Bronchial epithelial cell (primary cell): ENCODE measurements at places on chromosomes 6 and 20.

DNA sequence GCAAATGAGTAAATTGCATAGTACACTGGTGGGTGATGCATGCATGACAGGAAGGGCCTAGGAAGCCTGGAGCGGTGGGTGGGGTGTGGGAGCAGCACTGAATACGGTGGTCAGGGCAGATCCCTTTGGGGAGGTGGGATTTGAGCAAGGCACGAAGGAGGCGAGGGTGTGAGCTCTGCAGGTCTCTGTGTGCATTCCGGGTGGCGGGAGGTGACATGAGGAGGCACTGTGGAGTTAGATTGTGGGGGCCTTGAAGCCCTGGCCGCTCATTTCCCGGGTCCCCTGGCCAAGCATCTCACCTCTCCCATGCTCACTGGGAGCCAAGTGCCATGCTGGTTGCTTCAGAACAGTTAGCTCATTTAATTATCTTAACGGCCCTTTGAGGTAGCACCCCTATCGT lies 6.2 kb upstream of the SPDEF start:
- DNase-seq: no peak

DNA sequence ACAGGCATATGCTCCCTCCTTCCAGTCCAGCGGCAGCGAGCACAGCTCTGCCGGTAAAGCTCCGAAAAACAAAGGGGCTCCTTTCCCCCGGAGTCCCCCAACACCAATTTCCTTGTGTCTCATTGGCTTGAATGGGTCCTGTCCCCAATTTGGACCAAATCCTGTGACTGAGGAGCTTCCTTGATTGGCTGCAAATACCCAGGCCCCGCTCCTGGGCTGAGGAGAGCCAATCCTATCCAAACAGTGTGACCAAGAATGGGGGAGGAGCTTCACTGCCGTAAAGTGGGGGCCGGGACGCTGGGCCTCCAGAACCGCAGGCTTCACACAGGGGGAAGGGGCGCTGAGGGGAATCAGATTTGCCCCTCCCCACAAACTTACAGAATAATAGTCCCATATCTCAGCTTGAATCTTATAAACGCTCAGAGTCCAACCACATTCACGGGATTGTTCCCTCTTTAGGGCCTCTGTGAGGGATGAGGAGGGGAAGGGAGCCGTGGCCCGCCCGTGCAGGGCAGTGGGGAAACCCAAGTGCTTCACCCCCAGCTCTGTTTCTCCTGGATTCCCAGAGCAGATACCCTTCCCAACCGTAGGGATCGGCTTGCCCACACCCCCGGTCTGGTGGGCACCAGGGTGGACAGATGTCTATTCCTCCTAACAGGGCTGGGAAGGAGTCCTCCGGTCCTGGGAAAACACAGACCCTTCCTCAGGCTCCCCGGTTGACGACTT lies 141.0 kb upstream of the MLN start:
- DNase-seq: no peak

- no peak for DNase-seq
Measured at GRCh38 chr20:63864545-63864977, 509 bp upstream of the TPD52L2 start.

DNA sequence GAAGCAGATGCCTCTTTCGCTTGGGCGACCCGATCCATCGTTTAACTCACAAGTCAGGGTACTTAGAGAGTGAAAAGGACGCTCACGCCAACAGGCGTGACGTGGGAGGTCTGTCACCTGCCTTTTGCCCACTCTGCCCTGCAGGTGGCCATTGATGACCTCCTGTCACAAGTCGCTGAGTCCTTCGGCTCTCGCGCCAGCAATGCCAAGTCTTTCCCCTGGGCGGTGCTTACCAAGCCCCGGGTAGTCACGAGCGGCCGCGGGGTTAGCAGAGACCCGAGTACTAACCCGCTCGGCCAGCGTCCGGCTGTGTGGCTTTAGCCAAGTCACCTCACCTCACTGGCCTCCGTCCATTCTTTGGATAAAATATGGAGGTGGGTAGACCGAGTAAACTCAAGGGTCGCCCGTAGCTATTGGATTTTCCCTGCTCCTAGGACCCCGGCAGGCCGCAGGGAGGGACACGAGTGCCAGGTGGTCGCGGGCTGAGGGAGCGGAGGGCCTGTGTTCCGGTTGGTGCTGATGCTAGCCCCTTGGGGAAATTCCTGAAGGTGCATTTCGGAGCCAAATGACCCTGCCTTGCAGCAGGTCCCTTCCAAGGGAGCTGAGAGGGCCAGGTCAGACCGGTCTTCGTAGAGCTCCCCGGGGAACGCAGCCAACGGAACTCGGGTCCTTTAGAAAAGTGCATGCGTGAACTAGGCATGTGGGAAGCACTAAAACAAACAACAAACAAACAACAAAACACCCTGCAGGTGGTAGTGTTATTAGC lies 668 bp downstream of the PKIB start:
- DNase-seq: peak; percentile 27

- no peak for DNase-seq
Measured at GRCh38 chr20:62480318-62480717, 4.5 kb upstream of the GATA5 start.

DNA sequence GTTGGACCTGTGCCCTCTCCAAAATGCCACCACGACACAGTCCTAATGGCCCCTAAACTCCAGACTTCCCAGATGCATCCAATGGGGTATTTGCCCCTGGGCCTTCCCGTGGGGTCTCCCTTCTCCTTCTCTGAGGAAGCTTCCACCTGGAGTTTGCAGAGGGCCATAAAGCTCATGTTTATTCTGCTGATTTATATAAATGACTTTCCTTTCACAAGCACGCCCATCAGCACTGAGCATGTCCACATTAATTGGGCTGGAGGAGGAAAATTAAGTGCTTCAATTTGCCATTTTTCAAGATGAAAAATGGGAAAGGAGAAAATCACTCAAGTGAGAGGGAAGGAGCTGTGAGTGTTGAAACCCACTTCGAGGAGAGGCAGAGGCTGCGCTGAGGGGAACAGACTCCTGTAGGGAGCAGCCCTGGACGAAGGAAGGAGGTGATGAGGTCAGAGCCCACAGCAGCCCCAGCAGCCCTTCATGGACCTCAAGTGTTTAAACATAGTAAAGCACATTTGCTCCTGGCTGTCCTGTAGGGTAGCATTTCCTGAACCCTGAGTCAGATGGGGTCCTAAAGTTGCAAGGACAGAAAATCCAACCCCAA lies 434.9 kb upstream of the SULF2 start:
- no peak for DNase-seq

DNA sequence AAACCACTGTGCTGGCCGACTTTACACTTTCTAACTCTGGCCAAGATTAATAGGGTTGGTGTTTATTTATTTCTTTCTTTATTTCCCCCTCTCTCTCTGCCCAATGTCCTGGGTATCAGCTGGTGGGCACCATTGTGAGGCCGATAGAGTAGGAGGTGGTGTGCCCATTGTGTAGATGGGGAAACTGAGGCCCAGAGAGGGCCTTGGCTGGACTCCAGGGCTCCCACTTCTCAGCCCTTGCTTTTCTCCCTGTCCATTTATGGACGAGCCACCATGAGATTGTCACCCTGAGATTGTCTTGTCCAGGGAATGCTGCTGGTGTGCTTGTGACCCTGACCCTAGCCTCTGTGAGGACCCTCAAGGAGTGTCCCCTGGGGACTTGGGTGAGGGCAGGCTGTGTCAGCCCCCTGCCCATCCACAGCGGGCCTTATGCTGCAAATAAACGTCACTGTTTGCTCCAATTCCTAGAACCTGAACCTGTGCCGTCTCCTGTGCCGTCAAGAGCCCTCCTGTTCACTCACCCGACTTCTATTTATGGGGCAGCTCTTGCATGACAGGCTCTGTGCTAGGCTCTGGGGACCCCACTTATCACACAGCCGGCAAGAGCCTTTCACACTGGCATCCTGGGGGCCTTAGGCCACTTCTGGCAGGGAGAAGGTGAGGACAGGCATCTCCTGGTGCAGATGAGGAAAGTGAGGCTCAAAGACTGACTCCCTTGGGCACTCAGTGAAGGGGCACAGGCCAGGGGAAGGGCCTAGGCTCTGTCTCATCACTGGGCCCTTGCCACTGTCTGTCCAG lies 24.8 kb downstream of the SUN5 start:
- DNase-seq: no peak

DNA sequence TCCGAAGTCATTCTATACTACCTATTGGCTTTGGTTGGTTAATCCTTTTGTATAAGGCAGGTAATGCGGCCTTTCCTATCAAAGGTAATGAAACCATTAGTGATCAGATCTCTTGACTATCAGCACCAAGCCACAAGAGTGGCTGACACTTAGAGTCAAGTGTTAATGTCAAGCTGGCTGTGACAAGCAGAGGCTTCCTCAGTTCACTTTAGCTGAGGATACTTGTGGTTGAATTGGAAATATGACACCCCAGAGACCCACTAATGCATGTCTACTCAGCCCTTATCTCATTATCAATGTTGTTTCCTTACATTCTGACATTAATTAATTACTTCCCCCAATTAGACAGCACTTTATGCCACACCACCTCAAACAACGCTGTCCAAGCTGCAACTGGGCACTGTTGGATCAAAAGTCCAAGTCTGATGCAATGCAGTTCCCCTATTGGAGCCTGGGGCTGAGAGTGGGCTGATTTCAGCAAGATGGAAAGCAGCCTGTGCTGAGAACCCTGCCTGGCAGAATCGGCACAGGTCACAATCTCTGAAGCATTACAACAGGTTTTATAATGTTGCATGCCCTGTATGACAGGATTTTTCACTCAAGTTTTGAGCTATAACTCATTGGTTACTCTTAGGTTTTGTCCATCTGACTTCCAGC lies 273.5 kb downstream of the COL12A1 start:
- no peak for DNase-seq

DNA sequence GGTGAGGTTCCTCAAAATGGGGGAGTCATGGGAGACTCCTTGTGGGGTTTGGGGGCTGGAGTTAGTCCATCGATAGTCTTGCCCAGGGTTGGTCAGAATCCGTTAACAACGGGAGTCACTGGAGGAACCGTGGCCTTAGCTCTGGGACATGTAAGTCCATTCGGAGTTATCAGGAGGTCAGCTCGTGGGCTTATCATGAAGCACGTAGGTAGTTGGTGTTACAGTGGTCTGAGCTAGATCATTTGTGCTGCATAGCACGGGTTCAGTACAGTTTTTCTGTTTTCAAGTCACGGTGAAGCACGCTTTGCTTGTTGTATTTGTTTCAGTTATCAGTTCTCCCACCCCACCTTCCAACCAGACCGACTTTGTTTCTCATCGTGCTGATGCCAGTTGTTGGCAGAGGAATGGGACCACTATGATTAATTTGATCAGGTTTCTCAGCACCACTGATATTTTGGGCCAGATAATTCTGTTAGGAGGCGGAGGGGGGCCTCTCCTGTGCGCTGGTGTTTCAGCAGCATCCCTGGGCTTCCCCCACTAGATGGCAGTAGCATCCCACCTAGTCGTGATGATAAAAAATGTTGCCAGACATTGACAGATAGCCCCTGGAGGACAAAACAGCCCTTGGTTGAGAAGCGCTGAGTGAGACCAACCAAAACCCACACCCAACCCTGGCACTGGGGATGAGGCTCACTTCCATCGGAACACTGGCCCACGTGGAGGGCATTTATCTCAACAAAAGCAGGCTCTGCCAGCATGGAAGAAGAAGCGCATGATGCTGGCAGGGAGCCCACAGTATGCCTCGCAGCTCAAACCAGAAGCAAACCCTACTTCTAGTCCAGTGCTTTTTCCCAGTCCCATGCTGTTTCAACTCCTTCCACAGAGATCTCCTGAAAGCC lies 2.2 kb upstream of the APMAP start:
- peak; percentile 54 for DNase-seq

- no peak for DNase-seq
Measured at GRCh38 chr6:170147832-170148708, 142.8 kb downstream of the DLL1 start.

- DNase-seq: peak; percentile 72
Measured at GRCh38 chr20:6051505-6051904, 2.4 kb downstream of the LRRN4 start.

DNA sequence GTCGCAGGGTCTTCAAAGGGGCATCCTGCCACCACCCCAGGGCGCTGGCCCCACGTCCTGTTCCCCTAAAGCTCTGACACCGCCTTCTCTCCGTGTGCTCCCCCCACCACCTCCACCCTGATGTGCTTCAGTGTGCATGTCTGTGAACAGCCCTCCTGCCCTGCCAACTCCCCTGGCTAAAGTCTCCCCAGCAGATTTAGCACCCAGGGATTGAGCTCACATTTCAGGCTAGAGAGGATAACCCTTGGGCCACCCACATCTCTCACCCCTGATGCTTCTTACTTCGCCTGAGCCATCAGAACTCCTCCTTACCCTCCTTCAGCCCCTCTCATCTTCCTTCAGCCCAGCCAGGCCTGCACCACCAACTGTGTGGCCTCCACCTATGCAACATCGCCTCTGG lies 7.5 kb downstream of the TMEM151B start:
- no peak for DNase-seq

DNA sequence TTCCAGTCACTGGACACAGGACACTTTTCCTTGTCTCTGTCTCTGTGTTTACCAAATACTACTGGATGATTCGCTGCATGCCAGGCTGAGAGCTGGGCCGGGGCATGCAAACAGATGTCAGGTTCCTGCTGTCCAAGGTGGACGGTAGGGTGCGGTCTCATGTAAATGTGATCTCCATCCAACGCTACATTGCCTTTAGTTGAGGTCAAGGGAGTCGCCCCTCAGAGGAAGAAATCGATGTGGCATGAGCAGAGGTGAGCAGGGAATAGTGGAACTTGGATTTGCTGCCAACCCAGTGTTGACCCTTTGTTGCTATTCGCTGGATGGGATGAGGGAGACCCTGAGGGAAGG lies 9.8 kb upstream of the TOX2 start:
- DNase-seq: no peak

DNA sequence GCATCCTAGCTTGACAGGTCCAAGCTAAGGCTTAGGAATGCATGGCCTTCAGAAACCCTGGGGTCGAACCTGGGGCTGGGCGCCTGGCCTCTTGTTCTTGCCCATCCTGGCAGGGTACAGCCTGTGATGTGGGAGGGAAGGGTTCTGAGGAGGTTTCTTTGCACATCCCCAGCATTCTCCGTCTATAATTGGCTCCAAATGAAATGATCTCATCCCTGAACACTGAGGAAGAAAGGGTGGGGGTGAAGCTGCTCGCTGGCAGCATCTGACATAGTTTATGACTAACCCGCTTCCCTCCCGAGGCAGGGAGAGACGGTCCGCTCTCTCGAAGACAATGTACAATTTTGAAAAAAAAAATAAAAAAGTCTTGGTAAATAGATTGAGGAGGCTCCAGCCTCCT lies 67.1 kb upstream of the ZNFX1 start:
- DNase-seq: peak; percentile 64

- DNase-seq: no peak
Measured at GRCh38 chr6:15672291-15672690, 9.5 kb upstream of the DTNBP1 start.

- no peak for DNase-seq
Measured at GRCh38 chr6:168170841-168171601, 92.0 kb upstream of the FRMD1 start.

GRCh38 chr6:151963001-151963400 lies 155.5 kb downstream of the ESR1 start:
- no peak for DNase-seq

GRCh38 chr6:38192487-38192886 lies 373.0 kb downstream of the ZFAND3 start:
- DNase-seq: no peak

GRCh38 chr20:37291724-37292126 lies 2.3 kb downstream of the MANBAL start:
- DNase-seq: no peak

GRCh38 chr6:121314381-121315112 lies 19.7 kb downstream of the TBC1D32 start:
- no peak for DNase-seq
